ENCODE measurements at places on chromosomes 12 and 14. TPM values are rescaled to one million over a fixed set of nuclear protein-coding genes. Genes with fewer than 3 reads are reported as not detected.

TBX5 gene
- not detected for total RNA-seq

CAPRIN2 gene
- total RNA-seq: 53.6 TPM

RND1 gene
- 10.7 TPM for total RNA-seq

KRT82 gene
- not detected for total RNA-seq

SLC25A21 gene
- total RNA-seq: 1.9 TPM

CRACR2A gene
- 1.1 TPM for total RNA-seq

KRT85 gene
- not detected for total RNA-seq

HRK gene
- total RNA-seq: 1.3 TPM

RAB3IP gene
- 47.9 TPM for total RNA-seq

DMAC2L gene
- 16.6 TPM for total RNA-seq

SDS gene
- not detected for total RNA-seq
